ENCODE measurements at places on chromosomes 13 and 19.

GRCh38 chr19:3338541-3339181, 27.7 kb upstream of the NFIC start:
- no peak for DNase-seq

- DNase-seq = no peak
These were observed 1.7 kb downstream of the ATP12A start for GRCh38 chr13:24681930-24682329.

DNA sequence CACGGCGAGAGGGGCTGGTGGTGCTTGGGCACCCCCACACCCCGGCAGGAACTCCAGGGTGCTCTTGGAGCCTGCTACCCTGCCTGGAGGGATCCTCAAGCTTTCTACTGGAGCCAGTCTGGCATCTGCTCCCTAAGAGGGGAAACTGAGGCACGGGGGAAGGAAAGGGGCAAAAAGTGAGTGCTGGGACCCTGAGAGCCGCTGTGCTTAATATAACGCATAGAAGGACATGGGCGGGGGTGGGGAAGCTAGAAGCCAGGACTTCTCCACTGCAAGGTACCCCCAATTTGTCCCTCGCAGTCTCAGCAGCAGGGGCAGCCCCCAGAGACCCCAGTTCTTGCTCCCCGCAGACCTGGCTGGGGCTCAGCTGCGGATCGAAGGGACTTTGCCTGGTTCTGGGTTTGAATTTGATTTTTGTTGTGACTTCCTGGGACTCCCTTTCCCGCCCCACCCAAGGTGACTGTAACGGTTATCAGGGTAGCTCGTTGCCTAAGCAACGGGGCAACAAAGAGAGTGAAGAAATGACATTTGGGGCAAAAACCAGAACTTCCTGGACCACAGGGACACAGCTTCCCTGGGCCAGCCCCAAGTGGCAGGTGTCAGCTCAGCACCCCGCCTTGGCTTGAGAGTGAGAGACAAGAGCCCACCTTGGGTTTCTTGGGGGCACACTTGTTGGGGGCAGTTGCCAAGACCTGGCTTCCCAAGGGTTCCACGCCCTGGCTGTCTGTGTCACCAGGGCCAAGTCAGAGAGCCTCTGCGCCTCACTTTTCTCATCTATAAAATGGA, 638 bp downstream of the ADGRE5 start:
- DNase-seq = peak; percentile 67

DNA sequence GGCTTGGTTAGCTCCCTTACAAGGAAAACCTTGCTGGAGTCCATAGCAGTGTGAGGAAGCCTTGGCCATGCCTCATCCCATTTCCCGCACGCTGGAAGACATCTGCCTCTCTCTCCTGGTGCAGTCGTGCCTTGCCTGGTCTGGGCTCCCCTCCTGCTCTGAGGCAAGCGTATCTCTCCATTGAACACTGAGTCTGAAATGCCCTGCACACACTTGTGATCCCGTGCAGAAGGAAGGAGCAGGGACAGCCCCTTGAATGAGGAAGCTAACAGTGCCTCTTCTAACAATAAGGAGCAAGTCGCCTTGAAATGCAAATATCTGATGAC, 407 bp upstream of the ZNF440 start:
- DNase-seq = no peak

DNA sequence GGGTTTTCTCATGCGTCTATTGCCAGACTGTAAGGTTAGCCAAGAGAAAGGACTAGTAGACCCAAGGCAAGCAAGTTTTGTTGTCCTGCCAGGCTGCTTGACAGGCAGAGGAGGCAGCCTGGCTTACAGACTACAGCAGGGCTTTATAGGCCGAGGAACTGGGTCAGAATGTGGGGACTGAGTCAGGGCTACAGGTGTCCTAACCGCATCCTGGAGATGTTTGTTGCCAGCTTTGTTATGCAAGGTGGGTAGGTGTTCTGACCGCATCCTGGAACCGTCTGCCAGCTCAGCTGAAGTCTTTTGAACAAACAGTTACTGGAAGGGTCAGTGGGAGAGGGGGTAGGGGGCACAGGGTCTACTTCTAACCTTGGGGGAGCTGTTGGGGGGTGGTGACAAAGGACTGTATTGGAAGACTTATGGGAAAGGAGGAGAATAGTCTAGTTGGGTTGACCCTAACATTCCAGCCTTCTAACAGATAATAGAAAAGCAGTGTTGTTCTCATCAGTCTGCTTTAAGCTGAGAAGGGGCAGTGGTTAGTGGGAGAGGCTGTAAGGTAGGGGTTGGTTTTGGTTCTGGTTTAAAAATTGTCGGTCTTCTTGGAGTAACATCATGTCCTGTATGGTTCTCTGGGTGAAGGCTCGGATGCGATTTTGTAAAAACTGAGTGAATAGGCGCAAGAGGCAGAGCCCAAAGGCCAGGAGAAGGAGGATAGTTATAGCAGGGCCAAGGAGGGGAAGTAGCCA, 913.8 kb upstream of the SLITRK5 start:
- DNase-seq = peak; percentile 0

GRCh38 chr19:35639863-35640262, 1.7 kb upstream of the ETV2 start:
- no peak for DNase-seq

DNA sequence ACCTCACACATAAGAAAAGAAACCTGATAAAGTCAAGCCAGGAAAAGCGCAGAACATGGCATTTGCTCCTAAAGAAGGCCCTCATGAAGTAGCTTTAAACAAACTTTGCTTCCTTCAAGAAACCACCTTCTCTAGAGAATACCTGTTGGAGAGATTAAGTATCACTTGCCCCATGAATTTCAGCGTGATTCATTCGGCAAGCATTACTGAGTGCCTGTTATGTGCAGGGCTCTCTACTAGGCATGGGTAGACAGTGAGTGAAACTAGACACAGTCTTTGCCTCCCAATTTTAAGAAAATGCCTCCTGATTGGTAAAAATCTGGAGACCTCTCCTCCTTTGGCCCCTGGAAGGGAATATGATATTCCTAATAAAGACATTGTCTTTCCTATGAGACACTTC, 475.8 kb upstream of the NBEA start:
- no peak for DNase-seq

GRCh38 chr19:36201684-36202083, 12.8 kb downstream of the ZNF565 start:
- no peak for DNase-seq

- no peak for DNase-seq
These were observed 133.7 kb downstream of the RAP2A start for GRCh38 chr13:97567510-97568243.

GRCh38 chr19:12792051-12792852, 966 bp downstream of the JUNB start:
- peak; percentile 75 for DNase-seq

GRCh38 chr13:50334944-50335343, 319.7 kb downstream of the KCNRG start:
- DNase-seq = no peak

DNA sequence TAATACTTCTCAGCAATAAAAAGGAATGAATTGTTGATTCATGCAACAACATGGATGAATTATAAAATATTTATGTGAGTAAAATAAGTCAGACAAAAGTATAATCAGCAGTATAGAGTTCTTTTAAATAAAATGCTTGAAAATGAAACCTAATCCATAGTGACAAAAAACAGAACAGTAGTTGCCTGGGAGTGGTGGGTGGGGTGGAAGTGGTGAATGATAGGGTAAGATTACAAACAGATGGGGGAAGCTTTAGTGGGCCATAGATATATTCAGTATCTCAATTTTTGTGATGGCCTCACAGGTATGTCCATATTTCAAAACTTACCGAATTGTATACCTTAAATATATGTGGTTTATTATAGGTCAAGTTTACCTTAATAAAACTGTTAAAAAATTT, 124.9 kb upstream of the UBL3 start:
- no peak for DNase-seq

- no peak for DNase-seq
These were observed 10.3 kb downstream of the RASA3 start for GRCh38 chr13:114122127-114122511.

DNA sequence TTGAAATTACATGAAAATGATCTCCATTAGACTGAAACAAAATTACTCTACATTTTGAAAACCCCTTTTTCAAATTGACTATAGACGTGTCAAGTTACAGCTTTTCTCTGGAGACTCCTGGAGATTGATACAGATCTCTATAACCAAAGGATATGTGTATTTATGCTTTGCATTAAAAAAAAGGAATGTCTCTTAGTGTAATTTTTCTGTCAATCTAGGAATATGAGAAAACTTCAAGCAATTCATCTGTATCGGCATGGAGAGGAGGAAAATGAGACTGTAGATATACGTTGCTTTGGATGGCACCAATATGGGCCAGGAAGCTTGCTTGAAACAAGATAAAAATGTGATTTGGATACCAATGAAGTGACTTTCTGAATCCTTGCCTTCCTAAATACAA, 286.6 kb downstream of the PCDH9 start:
- DNase-seq = no peak

GRCh38 chr13:51015973-51016372, 95.1 kb downstream of the C13orf42 start:
- no peak for DNase-seq

- DNase-seq = no peak
These were observed 672.4 kb upstream of the MIR17HG start for GRCh38 chr13:90675129-90675528.

DNA sequence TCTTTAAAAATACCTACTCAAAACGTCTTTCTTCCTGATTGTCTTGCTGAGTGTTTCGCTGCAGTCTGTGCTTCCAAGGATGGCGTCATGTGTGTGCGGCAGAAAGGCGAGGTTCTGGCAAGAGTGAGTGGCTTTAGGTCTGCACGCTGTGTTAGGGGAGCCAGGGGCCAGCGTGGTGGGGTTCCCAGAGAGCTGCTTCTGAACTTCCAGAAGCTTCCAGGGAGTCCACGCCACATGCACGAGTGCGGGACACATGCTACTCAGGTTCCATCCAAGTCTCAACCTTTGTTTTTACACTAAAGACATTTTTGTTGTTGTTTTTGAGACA, 67.9 kb downstream of the ATP11A start:
- DNase-seq = no peak

- peak; percentile 67 for DNase-seq
These were observed at the start of gene PTPRS for GRCh38 chr19:5340637-5341447. Gene PTPRS, minus strand, starts transcription at chr19:5340812. Its CDS starts 54,672 bp downstream, at chr19:5286140.

GRCh38 chr19:34639491-34640085, 37.4 kb downstream of the SCGB2B2 start:
- peak; percentile 31 for DNase-seq

DNA sequence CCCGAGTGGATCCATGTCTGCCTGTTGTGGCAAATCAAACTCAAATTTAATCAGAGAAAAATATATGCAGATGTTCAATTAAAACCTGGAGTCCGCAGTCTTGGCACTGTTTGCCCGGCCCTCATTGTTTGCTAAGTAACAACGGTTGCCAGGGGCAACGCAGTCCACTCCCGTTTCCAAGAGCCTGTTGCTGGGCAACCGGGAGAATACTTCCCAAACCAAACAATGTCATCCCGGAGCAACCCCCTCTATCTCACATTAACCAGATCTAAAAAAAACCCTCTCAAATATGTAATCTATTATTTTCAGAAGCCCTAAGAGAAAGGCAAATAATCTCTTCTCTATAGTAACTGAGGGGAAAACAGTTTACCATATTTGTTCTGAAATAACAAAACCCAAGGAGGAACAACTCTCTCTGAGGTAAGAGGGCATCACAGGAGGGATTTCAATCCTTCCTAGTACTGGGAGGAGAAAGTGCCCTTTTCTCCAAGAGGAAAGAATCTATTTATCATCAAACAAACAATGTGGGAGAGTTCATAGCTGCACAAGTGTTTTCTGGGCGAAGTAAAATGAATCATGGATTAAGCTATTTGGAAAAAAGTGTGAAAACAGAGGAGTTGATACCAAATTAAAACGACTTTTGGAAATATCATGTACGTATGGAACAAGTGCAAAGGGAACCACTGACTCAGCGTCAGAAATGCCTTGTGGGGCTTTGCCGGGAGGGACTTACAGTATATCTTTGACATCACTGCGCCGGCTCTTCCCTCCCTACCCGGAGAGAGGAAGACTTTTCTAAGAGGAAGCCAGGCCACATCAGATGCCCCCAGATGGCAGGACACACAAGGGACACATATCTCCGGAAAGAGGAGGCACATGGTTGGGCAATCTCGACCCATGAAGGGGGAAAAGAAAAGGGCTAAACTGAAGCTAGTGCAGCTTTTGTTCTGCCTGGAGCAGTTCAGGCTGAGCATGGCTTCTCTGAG, 43.3 kb downstream of the RFX2 start:
- no peak for DNase-seq

GRCh38 chr13:29310806-29311205, 284.7 kb downstream of the SLC7A1 start:
- no peak for DNase-seq

GRCh38 chr13:97110936-97111335, 111.2 kb upstream of the MBNL2 start:
- no peak for DNase-seq

- no peak for DNase-seq
These were observed 6.5 kb upstream of the DOCK6 start for GRCh38 chr19:11268783-11269267.

DNA sequence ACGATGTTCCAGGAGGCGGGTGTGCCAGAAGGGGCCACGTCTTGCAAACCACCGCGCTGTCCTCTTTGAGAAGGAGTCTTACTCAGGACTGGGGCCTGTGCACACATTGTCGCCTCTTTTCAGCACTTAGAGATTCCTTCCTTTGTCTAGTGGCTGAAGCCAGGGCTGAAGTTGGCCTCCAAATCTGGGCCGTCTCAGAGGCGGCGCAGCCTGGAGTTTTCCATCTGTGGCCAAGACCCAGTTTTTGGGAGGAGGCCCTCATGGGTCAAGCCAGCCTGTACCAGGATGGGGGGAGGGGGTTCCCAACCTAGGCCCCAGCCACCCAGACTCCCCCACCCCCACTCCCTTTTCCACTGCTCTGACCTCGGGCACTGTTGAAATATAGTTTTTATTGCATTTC, 11.8 kb downstream of the ANO8 start:
- DNase-seq = no peak

- DNase-seq = peak; percentile 33
These were observed 558 bp downstream of the MZT1 start for GRCh38 chr13:72726726-72727416.

DNA sequence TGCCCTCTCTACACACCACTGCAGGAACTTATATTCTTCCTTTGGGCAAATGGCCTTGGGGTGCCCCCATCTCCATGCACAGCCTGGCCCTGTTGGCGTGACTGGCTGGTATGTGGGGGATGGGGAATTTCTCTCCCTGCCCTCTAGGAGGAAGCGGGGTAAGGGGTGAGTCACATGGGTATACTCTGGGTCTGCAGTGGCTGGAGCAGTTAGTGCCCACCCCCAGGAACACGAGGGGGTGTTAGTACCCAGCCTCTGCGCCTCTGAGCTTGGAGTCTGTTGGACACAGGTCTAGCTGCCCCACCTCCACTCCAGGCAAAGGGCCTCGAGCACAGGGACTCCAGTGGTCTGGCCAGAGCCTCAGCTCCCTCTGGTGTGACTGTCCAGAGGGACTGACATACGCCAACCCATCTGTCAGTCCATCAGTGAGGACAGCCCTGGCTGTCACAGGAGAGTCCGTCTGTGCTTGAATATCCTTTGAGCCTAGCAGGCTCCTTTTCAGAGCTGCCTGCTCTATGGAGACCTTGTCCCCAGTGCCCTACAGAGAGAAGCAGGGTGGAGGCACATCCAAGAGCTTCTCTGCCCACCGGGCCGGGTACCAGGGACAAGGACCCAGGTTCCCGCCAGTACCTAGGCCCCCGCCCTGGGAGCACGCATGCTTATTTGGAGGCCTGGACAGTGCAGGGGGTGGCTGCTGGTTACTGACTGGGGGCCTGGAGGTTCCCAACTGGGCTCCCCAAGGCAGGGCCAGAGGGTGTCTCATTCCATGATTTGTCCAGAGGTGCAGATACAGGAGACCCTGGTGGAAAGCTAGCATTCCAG, 66.6 kb downstream of the CHST8 start:
- DNase-seq = no peak

- DNase-seq = no peak
These were observed 199.2 kb downstream of the COL4A1 start for GRCh38 chr13:110107568-110108347.

Measured in activated T-cell treated with anti-CD3 and anti-CD28 coated beads for 48 hours (primary cell).